Naive thymus-derived CD4-positive, alpha-beta T cell (primary cell): ENCODE measurements at places on chromosomes 5 and 9.

- DNase-seq = no peak
Measured at GRCh38 chr9:72312386-72312987, 52.5 kb downstream of the ZFAND5 start.

- DNase-seq = no peak
Measured at GRCh38 chr5:79577693-79578092, 34.5 kb upstream of the TENT2 start.

- no peak for DNase-seq
Measured at GRCh38 chr9:103713631-103714030, 380.5 kb upstream of the SMC2 start.

DNA sequence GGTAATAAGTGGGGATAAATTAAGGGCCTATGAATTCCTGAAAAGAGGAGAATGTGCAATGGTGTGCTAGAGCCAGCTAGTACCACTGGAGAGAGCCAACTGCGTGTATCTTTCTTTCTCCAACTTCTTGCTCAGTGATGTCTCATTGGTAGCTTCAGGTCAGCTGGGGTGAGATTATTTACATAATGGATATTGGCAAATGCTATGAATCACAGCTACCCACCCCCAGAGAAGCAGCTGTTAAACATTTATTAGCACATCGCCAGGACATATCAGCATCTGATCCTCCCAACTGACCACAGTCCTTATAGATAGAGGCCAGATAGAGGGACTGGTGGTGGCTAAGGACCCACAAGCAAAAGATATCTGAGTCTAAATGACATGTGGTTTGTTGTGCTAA is 421.3 kb downstream of the ACTL7B start:
- DNase-seq = no peak

- DNase-seq = no peak
Measured at GRCh38 chr5:78339617-78340436, 20.6 kb upstream of the SCAMP1 start.

DNA sequence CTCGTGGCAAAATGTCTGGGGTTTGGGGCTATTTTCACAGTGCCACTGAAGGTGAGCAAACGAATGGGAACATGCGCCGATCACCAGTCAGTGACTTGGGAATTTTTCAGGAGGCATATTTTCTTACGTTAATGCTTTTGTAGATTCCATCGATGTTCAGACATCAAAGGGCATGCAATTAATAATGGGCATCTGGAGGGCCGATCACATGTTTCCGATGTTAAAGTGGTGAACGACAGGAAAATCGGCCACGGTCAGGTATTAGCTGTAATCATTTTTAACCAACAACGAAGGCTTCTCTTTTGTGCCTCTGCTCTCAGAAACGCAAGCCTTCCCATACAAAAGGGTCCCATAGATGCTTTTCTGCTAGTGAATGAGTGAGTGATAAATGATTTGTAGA is 155.0 kb upstream of the PITX1 start:
- DNase-seq = no peak

- no peak for DNase-seq
Measured at GRCh38 chr5:41256400-41256799, 43.1 kb upstream of the C6 start.

- no peak for DNase-seq
Measured at GRCh38 chr9:14179449-14179848, 134.5 kb downstream of the NFIB start.

DNA sequence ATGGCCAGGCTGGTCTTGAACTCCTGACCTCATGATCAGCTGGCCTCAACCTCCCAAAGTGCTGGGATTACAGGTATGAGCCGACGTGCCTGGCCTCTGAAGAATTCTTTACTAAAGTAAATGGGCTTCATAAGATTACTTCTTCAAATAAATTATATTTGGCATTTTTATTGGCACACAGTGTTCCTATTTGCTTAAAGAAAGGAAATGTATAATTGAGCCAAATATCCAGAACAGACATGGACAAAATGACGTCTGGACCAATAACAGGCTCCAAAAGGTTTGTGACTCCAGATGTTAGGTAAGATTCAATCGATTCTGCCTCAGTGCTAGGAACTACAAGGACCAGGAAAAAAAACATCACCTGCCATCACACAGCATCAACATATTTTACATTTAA is 40.7 kb downstream of the ECPAS start:
- DNase-seq = no peak

- no peak for DNase-seq
Measured at GRCh38 chr5:146719179-146719578, 159.4 kb downstream of the PPP2R2B start.

GRCh38 chr9:89793551-89793950 is 188.7 kb downstream of the GADD45G start:
- DNase-seq = no peak

GRCh38 chr5:127582773-127583370 is 65.4 kb downstream of the PRRC1 start:
- DNase-seq = no peak

DNA sequence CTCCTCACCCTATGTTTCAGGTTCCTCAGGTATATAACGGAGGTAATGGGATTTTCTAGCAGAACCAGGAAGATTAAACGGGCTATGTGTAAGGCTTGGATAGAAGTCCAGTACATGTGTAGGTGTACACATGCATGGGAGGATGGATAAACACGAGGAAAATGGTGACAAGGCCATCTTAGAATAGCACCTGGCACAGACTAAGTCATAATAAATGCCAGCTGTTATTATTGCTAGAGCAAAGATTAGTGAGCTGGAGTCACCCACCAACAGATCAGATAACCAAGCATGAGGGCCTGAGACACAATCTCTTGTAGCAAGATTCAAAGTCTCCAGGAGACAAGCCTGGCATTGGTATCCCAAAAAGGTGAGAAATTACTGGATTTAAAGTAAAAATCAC is 21.1 kb downstream of the SPOCK1 start:
- no peak for DNase-seq

GRCh38 chr9:68872026-68872501 is 141.8 kb downstream of the PRKACG start:
- DNase-seq = no peak

DNA sequence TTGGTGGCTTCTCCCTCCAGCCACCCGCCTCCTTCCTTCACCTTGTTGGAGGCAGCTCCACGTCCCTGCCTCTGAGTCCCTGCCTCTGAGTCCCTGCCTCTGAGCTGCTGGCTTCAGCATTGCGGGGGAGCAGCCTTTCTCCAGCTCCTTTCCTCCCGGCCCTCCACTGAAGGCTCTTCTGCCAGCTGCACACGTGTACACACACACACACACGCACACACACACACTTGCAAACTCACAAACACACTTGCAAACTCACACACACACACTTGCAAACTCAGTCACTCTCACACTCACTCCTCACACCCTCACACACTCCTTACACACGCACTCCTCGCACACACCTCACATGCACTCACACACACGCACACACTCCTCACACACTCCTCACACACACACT is 45.1 kb downstream of the C9orf50 start:
- no peak for DNase-seq

GRCh38 chr5:130724658-130725057 is 440.4 kb downstream of the HINT1 start:
- no peak for DNase-seq

- no peak for DNase-seq
Measured at GRCh38 chr5:2519153-2519552, 232.3 kb downstream of the IRX2 start.

GRCh38 chr9:114373960-114374730 is 13.6 kb downstream of the AKNA start:
- DNase-seq = no peak

GRCh38 chr5:94072116-94072515 is 330.7 kb upstream of the POU5F2 start:
- no peak for DNase-seq

DNA sequence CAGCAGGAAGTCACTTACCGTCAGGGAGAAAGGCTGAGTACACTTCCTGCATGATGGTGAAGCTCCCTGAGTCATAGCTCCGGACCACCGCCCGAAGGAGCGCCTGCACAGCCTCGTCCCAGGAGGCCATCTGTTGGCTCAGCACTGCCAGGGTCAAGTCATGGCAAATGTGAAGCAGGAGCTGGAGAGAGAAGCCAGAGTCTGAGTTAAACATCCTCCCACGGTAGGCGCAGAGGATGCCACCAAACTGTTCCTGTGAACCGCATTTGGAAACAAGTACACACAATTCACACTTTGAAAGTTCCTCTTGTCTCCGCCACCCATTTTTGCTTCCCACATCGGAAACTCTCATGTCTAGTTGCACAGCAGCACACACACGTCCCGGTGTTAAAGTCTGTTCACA is 33.9 kb downstream of the CNOT8 start:
- no peak for DNase-seq

- DNase-seq = no peak
Measured at GRCh38 chr5:26434688-26435087, 603.7 kb downstream of the CDH9 start.

- DNase-seq = no peak
Measured at GRCh38 chr9:23621924-23622323, 204.1 kb downstream of the ELAVL2 start.

DNA sequence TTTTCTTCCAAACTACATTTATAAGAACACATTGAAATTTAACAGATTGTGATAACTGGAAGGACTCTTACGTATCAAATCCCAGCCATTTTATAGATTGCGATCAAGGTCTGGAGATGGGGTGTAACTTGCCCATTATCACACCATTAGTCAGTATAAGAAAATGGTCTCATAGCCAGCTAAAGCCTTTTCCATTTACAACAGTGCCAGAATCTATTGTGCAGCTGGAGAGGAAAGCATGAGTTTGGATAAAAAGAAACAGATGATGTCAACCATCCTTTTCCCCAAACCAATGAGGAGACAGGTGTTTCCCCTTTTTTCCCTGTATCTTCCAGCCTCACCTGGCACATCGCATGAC is 658.8 kb downstream of the ACTL7B start:
- DNase-seq = no peak

DNA sequence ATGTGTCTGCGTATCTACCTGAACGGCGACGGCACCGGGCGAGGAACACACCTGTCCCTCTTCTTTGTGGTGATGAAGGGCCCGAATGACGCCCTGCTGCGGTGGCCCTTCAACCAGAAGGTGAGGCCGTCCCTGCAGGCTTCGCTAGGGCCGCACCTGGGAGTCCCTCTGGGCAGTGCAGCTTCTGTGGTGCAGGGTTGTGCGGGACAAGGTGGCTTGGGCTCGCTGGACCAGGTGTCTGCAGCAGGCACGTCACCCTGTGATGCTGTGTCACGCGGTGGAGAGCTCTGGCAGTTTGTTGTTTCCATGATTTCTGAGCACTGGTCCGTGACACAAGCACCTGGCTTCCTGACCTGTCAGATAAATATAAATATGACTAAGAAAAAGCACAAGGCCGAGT is 20.7 kb downstream of the FBXW5 start:
- DNase-seq = no peak

GRCh38 chr5:116372931-116373597 is 201.6 kb downstream of the SEMA6A start:
- no peak for DNase-seq

DNA sequence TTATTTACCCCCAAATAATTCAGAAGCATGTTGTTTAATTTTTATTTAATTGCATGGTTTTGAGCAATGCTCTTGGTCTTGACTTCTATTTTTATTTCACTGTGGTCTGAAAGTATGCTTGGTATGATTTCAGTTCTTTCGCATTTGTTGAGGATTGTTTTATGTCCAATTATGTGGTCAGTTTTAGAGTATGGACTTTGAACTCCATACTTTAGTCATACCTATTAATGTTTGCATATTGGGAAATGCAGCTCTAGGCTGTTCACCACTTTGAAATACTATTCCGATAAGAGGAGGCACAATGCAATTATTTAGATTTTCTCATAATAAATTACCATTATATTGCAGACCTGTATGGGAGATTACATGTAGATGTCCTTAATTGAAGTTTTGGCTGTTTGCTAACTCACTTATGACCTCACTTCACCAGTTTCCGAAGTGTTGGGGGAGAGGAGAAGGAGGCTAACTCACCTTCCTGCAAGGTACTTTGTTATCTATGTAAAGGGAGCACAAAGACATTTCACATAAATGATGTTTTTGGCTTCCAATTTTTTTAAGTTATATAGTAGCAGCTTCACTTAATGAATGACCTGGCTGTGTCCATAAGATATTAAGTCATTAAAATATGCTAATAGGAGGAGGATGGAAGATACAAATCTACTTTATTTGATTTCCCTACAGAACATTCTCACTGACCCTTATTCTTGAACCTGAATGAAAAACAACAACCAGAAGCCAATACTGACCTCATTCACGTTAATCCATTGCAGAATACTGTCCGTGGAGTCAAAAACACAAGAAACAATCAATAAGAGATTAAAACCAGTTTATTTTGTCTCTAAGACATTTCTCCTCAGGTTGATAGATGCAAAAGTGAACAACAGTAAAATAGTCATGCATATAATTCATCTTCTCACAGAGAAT is 970.3 kb upstream of the ARRDC3 start:
- DNase-seq = no peak
